Activated CD4-positive, CD25-positive, alpha-beta regulatory T cell treated with anti-CD3 and anti-CD28 coated beads, Interleukin-2, amount 50 U/mL, for 24 hours (primary cell): ENCODE measurements at places on chromosomes 12 and 14.

GRCh38 chr12:11764837-11765236 lies 115.4 kb downstream of the ETV6 start:
- ATAC-seq = no peak

GRCh38 chr14:68910540-68910939 lies 68.6 kb downstream of the ACTN1 start:
- ATAC-seq = peak; percentile 48

GRCh38 chr12:105741786-105742566 lies 396.8 kb downstream of the NUAK1 start:
- ATAC-seq = no peak

- ATAC-seq = no peak
Measured at GRCh38 chr12:131561891-131562684, 148.8 kb upstream of the SFSWAP start.

DNA sequence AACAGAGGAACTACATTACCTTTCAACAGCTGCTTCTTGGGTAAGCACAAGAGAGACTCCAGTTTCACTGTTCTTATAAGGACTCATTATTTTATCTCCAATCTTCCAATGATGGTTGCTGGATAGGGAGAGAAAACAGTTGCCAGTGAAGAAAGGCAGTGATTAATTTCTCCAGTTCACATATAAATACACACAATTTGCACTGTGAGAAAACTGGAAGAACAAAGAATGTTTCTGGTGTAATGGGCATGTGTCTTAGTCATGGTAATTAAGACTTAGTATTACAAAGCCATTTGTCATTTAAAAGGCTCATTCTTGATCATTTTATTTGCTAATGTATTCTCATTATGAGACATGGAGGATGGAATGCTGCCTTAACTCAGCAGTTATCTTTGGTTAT lies 78.0 kb upstream of the FAR2 start:
- ATAC-seq = no peak

GRCh38 chr14:77290705-77291104 lies 19.7 kb upstream of the NGB start:
- no peak for ATAC-seq

DNA sequence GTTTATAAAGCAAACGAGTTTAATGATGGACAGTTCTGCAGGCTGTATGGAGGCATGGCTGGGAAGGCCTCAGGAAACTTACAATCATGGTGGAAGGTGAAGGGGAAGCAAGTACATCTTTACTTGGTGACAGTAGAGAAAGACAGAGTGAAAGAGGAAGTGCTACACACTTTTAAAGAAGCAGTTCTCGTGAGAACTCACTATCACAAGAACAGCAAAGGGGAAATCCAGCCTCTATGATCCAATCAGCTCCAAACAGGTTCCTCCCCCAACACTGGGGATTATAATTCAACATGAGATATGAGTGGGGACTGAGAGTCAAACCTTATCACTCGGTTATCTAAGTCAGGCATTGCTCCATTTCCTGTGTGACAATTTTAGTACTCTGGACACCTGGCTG lies 189.9 kb upstream of the CNTN1 start:
- no peak for ATAC-seq

DNA sequence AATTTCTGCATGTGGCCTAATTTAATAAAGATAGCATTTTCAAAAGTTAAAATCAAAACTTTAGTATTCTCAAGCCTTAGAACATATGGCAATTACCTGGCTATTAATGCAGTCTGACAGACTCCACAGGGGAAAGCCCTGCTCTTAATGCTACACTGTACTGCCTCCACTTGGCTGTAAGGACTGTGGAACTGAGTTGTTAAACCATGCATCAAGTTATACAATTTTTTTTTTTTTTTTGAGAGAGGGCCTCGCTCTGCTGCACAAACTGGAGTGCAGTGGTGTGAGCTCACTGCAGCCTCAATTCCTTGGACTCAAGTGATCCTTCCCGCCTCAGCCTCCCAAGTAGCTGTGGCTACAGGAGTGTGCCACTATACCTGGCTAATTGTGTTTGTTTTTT lies 19.0 kb upstream of the NDUFA12 start:
- no peak for ATAC-seq

DNA sequence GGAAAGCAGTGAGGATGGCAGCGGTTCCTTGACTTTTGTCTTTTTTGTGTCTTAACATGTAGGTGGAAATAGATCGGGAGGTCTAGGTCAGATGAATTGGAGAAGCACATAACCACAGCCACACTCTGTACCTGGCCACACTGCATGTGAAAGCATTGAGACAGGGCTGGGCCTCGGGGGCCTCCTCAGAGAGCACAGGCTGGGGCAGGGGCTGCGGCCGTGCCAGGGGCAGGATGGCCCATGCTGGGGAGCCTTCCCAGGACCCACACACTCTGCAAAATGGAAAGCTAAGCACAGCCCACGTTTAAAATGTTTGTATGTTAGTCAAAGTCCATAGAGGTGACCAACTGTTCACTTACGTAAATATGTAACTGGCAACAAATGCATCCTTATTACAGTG lies 76.7 kb downstream of the PIWIL1 start:
- no peak for ATAC-seq

DNA sequence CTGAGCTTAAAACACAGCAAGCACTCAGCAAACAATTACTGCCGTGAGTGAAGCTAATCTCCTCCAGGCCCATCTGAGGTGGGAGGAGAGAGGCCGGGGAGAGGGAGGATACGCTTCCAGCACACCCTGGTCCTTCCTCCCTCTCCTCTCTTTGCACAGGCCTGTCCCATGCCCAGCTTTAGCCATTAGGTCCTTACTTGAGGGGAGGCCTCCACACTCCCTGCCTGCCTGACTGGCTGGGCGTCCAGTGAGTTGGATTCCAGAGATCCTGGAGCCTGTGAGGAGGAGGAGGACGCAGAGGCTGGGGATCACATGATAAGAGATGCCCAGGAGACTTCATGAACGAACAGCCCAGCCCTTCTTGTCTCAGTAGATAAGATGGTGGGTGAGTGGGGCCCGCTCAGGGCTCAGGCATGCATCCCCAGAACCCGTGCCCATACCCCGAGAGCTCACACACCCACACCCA lies 65.1 kb upstream of the NCOR2 start:
- ATAC-seq = no peak

- peak; percentile 41 for ATAC-seq
Measured at GRCh38 chr14:71138448-71139293, 231.4 kb downstream of the PCNX1 start.

DNA sequence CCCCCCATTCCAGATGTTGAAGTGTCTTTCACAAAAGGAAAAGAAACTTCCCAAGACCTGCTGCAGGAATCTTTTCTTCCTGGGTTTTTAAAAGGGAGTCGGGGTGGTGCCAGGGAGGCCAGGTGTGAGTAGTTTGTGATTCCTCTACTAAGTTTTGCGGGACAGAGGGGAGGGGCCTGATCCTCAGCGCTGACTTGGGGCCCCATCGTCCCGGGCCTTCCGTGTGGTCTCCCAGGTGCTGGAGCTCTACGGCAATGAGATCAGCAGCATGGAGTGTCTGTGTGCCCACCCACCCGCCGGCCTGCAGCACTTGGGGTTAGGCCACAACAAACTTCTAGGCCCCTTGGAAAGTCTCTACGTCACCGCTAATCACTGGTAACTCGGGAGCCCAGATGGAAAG lies 4.5 kb downstream of the LRRC43 start:
- no peak for ATAC-seq

DNA sequence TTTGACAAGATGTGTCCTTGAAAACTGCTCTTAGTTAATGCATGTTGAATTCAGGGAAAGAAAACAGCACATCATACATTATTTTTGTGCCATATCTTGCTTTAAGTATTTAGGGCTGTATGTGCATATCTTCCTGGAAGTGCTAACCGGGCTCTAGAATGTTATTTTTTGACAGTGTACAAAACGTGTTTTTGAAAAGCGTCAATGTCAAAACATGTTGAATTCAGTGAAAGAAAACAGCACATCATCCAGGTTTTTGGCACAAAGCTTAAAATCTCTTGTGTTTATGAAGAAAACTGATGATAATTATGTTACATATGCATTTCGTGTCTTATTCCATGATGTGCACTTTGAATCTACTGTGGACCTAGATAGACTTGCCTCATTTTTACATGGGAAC lies 82.7 kb downstream of the ASCL4 start:
- ATAC-seq = no peak

GRCh38 chr12:132176920-132177551 lies 32.8 kb downstream of the NOC4L start:
- no peak for ATAC-seq

- no peak for ATAC-seq
Measured at GRCh38 chr12:104220931-104221330, 5.4 kb downstream of the TXNRD1 start.

- ATAC-seq = no peak
Measured at GRCh38 chr14:68586896-68587751, 205.7 kb downstream of the ZFP36L1 start.
